ENCODE measurements at places on chromosomes 2 and 18. TPM values are rescaled to one million over a fixed set of nuclear protein-coding genes. Genes with fewer than 3 reads are reported as not detected.

- no peak for DNase-seq
Observed at GRCh38 chr18:3046216-3046808, 33.4 kb upstream of the LPIN2 start.

Gene IRS1
- total RNA-seq: 9.3 TPM

GRCh38 chr2:100052650-100053049 lies 89.7 kb downstream of the AFF3 start:
- peak; percentile 83 for DNase-seq

GRCh38 chr18:61464551-61465142 lies 131.4 kb downstream of the CDH20 start:
- no peak for DNase-seq

GRCh38 chr2:126828491-126828890 lies 70.2 kb upstream of the TEX51 start:
- DNase-seq: no peak

Gene RTP5
- total RNA-seq: 2.1 TPM

- no peak for DNase-seq
Observed at GRCh38 chr2:148971547-148971946, 67.0 kb upstream of the LYPD6B start.

- no peak for DNase-seq
Observed at GRCh38 chr2:208297961-208298360, 31.9 kb downstream of the PIKFYVE start.

DNA sequence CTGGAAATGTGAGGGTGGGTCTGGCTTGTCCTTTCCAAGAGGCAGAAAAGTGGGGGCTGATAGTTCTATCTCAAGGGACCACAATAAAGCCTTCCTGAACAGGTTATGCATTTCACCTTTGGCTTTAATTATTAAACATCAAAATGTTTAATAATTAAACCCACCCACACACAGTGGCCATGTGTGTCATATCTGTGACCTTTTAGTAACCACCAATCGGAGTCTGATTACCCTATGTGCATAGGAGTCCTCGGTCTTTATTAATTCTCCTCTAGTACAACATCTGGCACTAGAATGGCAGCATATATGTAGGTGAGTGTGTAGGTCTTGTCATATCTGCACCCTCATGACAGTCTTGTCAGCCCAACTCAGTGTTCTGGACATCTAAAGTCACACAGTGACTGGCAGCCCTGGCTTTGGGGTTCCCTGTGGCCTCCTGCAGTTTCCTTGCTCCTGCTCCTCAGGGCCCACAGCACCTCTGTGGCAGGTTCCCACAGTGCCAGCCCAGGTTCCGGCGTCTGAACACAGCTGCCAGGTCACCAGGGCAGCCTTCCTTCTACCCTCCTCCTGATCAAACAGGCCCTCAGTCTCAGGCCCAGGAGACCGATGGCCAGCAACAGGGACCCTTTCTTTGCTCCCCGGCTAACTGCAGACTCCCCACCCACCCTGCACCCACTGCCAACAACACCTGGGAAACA lies 100.9 kb downstream of the MTCL1 start:
- DNase-seq: peak; percentile 28

DNA sequence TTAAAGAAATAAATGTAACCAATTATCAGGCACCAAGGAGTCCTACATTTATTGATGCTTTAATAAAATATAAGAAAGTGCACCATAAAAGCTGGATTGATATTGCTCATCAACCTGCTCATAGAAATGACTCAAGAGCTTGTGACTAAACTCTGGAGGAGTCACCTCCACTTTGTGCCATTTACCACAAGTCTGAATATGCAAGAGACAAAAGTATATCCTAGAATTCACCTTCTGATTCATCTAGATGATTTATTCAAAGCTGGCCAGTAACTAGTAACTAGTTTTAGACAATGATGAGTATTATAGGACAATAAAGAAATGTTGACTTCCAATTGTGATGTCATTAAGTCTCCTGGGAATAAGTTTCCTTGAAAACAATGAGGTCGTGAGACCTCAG lies 146.0 kb upstream of the SOX11 start:
- no peak for DNase-seq

GRCh38 chr18:79506191-79507075 lies 110.7 kb downstream of the NFATC1 start:
- peak; percentile 68 for DNase-seq

DNA sequence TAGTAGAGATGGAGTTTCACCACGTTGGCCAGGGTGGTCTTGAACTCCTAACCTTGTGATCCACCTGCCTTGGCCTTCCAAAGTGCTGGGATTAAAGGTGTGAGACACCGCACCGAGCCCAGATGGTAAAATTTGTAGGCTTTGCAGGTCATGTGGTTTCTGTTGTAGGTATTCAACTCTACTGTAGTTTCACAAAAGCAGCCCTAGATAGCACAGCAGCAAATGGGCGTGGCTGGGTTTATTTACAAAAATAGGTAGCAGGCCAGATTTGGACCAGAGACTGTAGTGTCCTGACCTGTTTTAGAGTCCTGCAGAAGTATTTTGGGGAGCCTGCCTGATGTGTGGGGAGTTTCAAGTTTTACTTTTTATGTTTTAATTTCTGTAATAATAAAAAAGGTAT lies 84.1 kb upstream of the RASGRP3 start:
- no peak for DNase-seq

DNA sequence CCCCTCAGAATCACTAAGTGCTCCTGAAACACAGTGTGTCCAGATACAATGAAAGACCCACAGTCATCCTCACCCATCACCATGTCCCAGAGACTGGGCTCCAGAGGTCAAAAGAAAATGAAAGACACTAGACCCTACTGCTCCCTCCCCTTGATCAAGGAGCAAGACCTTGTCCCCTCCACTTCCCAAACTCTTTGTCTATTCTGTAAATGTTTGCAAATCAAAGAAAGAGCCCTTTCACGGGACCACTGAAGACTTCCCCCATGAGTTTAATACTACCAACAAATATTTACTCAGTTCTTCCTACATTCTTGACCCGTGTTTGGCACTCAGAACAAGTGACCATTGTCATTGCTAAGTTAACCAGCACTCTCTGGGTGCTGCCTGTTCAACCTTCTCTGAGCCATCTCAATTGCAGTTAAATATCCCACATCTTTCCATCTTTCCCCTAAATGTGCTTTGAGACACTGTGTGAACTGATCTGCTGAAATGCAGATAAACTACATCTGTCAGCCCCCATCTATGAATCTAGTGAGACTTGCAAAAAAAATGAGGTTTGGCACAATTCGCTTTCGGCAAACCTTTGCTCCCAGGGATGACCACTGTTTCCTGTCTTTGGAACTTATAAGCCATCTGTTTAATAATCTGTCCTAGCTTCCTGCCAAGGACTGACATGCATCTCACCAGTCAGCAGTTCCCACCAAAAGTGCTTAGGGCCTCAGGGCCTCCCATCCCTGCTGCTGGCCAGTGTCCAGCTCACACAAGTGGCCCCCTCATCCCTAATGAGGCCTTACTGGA lies 170.3 kb downstream of the GFPT1 start:
- DNase-seq: no peak

GRCh38 chr2:62467475-62468321 lies 38.3 kb downstream of the TMEM17 start:
- peak; percentile 71 for DNase-seq

DNA sequence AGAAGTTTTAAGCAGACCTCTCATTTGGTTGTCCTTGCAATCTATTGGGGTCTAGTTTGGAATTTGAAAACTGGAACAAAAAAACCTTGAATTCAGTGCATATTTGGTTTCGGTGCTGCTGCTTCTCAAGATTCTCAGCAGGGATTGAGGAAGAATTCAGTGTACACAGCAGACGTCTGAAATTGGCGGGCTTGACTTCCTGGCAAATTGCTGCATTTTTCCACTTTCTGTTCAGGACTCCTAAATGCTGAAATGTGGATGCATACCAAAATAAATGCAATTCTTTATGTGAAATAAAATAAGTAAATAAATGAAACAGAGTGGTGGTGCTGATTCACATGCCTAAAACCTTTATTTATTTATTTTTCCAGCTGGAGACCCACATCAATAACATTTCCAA lies 332.4 kb upstream of the KYNU start:
- DNase-seq: no peak

DNA sequence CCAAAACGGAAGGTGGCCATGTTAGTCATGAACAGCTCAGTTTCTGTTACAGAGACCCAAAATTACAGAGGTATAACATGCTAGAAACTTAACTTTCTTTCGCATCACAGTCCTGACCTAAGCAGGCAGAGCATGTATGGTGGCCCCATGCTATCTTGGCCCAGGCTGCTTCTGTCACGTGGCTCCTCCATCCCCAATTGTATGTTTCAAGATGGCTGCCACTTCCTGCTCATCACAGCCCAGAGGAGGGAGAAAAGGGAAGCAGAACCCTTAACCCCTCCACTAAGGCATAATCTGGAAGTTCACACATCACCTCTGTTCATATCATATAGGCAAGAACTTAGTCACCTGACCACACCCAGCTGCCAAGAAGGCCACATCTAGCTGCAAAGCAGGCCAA lies 28.7 kb downstream of the CDK15 start:
- no peak for DNase-seq

DNA sequence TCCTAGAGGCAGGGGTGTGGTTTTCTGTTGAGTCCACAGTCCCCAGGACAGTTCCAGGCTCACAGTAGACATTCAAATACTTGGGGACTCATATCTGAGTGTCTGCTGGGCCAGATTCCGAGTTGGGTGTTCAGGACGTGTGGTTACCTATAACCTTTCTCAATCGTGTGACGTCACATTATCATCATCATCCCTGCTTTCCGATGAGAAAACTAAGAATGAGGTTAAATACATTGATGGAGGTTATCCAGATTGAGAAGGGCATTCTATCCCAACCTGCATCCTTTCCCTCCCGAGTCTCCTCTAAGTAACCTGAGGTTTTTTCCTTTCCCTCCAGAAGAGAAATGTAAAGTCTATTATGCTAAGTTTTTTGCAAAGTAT lies 204.6 kb downstream of the MGAT5 start:
- DNase-seq: no peak

Gene PLGLB2
- total RNA-seq: not detected

Gene BOLL
- not detected for total RNA-seq

- no peak for DNase-seq
Observed at GRCh38 chr2:216560838-216561270, 62.2 kb downstream of the RPL37A start.

Gene ALPI
- total RNA-seq: not detected

DNA sequence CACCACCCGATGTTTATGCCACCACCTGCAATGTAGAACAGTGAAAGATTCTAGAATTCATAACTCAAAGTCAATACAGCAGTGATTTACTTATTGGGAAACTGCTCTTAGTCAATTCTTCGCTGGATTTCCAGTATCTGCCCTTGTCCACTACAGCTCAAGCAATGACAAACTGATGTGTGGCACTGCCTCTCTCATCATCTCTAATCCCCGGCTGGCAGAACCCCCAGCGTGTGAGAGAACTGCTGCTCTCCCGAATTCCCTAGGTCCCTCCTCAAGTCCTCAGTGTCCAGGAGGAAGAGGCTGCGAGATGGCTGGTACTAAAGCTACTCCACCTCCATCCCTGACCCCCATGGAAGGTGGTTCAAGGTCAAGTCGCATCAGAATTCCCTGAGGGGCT lies 1.6 kb downstream of the TXNL4A start:
- no peak for DNase-seq
